ENCODE measurements at places on chromosomes 3 and 15. TPM values are rescaled to one million over a fixed set of nuclear protein-coding genes. Genes with fewer than 3 reads are reported as not detected.

- peak overlapping the region; percentile 8 for H3K4me3 ChIP-seq
- no peak overlapping the region for H3K27ac ChIP-seq
- H3K36me3 ChIP-seq: no peaks in the 10 kb centered on the region
- peak; percentile 92 for DNase-seq
- peaks cover 5% of the 10 kb centered on the region for H3K4me1 ChIP-seq
- H3K27me3 ChIP-seq: no peaks in the 10 kb centered on the region
These were observed 636.8 kb downstream of the MECOM start for GRCh38 chr3:169026543-169027182.

- DNase-seq: peak; percentile 79
- no peaks in the 10 kb centered on the region for H3K4me1 ChIP-seq
- H3K27ac ChIP-seq: no peak overlapping the region
- H3K4me3 ChIP-seq: no peak overlapping the region
- no peaks in the 10 kb centered on the region for H3K27me3 ChIP-seq
- no peaks in the 10 kb centered on the region for H3K36me3 ChIP-seq
These were observed 47.8 kb upstream of the C3orf70 start for GRCh38 chr3:185200639-185201038.

DNA sequence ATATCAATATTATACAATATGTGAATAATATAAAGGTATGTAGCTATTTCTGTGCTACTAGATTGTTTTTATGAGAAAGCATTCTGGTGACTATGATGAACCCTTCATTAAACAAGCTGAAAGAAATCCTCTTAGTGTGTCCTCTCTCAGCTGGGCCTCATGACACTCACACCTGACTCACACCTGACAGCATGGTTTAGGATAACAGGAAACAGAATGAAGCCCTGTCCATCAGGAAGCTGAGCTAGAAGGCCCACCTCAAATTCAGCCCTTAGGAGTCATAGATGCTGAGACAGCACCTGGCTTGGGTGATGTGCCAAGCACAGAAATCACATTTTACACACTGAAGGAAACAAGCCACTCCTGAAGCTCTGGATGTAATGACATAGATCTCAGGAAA is 30.8 kb downstream of the CHCHD4 start:
- DNase-seq: no peak
- no peaks in the 10 kb centered on the region for H3K36me3 ChIP-seq
- H3K27me3 ChIP-seq: 0 out of 2 replicates have a peak, but pooled peaks cover 1% of the 10 kb centered on the region
- H3K27ac ChIP-seq: no peak overlapping the region
- H3K4me1 ChIP-seq: no peaks in the 10 kb centered on the region

- H3K36me3 ChIP-seq: no peaks in the 10 kb centered on the region
- peak; percentile 82 for DNase-seq
- H3K27me3 ChIP-seq: no peaks in the 10 kb centered on the region
- H3K27ac ChIP-seq: peak overlapping the region; percentile 13
- H3K4me1 ChIP-seq: peaks cover 8% of the 10 kb centered on the region
These were observed 9.2 kb upstream of the TGFBR2 start for GRCh38 chr3:30597131-30597768.

DNA sequence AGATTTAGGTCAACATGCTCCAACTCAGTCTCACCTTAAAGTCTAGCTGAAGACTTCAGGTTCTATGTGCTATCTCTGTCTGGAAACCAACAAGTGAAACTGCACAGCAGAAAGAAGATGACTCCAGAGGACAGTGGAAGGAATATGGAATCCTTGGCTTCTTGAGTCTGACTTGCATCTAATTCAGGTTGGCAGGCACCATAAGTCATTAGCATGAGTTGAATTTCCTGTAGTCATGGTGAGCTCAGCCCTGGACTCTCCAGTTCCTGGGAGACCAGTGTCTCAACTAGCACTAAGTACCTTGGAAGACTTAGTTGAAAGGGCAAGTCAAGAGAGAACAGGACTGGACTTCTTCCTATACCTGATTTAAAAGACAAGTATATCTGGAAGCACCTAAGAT is 129.7 kb downstream of the DTWD1 start:
- no peaks in the 10 kb centered on the region for H3K4me1 ChIP-seq
- H3K4me3 ChIP-seq: no peak overlapping the region
- no peaks in the 10 kb centered on the region for H3K36me3 ChIP-seq
- no peak overlapping the region for H3K27ac ChIP-seq
- no peaks in the 10 kb centered on the region for H3K27me3 ChIP-seq

DNA sequence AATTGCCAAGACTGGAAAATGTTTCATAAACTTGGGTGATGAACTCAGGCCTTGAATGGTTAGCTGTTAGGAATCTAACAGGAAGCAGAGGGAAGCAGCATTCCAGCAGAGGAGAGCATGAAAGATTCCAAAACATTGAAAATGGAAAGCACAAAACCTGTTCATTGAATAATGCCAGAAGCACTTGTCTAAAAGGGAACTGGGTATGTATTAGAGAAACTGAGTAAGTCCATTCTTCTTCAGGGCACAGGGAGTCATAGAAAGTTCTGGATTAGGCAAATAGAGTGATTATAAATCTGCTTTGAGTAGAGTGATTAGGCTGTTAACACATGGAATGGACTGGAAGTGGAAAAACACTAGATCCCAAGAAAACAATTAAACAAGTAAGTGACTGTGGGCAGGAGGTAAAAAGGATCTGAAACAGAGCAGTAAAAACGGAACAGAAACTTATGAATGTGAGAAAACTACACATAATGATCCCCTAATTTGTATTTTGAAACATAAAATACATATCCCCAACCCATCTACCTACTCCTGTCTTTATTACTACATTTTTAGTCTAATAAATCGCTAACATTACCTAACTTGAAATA is 343.4 kb downstream of the TBC1D5 start:
- H3K27ac ChIP-seq: no peak overlapping the region
- no peak for DNase-seq
- H3K27me3 ChIP-seq: no peaks in the 10 kb centered on the region
- no peaks in the 10 kb centered on the region for H3K36me3 ChIP-seq

DNA sequence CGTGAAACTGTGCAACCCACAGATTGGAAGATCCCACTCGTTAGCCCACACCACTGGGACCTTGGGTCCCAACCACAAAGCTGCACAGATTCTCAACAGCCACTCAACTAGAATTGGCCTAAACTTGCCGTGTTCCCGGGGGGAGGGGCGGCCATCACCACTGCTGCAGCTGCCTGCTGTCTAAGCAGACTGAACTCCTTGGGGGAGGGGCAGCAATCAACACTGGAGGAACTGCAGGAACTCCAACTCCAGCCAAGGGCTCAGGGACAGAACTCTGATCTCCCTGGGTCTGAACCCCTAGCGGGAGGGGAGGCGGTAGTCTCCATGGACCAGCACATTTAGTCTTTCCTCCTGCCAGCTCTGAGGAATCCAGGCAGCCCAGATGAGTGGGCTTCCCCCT is 205.9 kb downstream of the RSL24D1 start:
- no peaks in the 10 kb centered on the region for H3K4me1 ChIP-seq
- DNase-seq: no peak
- no peak overlapping the region for H3K27ac ChIP-seq
- no peaks in the 10 kb centered on the region for H3K27me3 ChIP-seq
- no peak overlapping the region for H3K4me3 ChIP-seq
- H3K36me3 ChIP-seq: no peaks in the 10 kb centered on the region

- DNase-seq: no peak
- H3K27ac ChIP-seq: no peak overlapping the region
- H3K4me3 ChIP-seq: no peak overlapping the region
- no peaks in the 10 kb centered on the region for H3K4me1 ChIP-seq
- no peaks in the 10 kb centered on the region for H3K36me3 ChIP-seq
These were observed 158.0 kb downstream of the CTNNB1 start for GRCh38 chr3:41357271-41357670.

DNA sequence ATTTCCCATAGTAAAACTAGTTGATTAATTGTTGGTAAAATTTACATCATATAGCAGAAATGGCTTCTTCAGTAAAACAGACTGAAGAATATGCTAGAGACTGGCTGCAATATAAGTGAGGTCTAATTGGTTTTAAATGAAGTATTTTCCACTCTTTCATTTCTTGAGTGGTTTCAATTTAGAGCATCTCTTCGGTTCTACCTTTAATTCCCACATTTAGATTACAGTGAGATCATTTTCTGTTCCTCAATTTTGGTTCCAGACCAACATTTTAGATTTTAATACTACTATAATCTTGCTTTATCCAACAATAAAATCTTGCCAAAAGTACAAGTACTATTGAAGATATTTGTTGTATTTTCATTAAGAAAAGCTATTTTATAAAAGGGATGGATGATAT is 1.0 kb upstream of the LRCH3 start:
- H3K27me3 ChIP-seq: no peaks in the 10 kb centered on the region
- H3K4me1 ChIP-seq: peaks cover 4% of the 10 kb centered on the region
- H3K27ac ChIP-seq: no peak overlapping the region
- DNase-seq: no peak
- no peak overlapping the region for H3K4me3 ChIP-seq
- no peaks in the 10 kb centered on the region for H3K36me3 ChIP-seq

GRCh38 chr3:45309876-45310275 is 78.5 kb upstream of the LARS2 start:
- no peak overlapping the region for H3K27ac ChIP-seq
- no peak overlapping the region for H3K4me3 ChIP-seq
- peaks cover 29% of the 10 kb centered on the region for H3K27me3 ChIP-seq

DNA sequence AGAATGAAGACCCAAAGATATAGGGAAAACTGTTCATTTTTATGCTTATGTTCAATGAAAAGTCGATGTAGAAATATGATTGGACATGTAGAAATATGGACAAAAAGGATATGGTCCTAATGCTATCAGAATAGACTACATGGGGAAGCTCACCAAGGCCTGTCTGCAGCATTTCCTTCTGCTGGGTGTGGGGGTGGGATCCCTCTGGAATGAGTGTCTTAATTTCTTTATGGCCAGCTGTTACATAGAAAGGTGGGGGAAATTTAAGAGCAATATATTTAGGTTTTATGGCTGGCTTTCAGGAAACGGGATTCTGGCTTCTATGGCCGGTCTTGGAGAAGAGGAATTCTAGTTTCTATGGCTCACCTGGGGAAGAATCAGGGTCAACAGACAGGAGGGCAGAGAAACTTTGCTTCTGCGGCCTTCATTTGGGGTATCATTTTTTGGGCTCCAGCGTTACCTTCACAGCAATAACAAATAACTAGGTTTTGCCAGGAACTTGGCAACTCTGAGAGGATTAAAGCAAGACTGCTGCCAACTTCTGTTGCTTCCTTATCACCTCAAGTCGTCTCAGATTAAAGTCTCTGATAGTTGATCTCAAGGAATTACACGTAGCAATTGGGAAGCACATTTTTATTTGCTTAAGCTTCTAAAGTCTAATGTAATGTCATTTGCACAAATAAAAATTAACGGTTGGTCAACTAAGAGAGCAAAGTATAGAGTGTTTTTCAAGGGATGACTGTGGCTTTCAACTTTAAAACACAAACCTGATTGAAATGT is 57.0 kb upstream of the GATM start:
- H3K36me3 ChIP-seq: no peaks in the 10 kb centered on the region
- no peak for DNase-seq
- no peak overlapping the region for H3K4me3 ChIP-seq
- no peak overlapping the region for H3K27ac ChIP-seq

DNA sequence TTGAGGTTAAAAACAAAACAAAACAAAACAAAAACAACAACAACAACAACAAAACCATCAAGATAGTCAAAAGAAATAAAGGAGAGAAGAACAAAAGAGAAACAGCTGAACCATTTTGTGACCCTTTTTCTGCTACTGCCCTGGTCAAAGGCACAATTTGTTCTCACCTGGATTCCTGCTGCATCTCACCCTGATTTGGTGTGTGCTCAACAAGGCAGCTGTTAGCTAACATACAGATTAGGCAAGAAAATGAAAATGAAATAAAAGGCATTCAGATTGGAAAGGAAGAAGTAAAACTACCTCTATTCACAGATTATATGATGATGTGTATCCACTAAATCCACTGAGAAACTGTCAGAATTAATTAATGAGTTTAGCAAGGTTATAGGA is 28.7 kb upstream of the XIRP1 start:
- H3K4me1 ChIP-seq: no peaks in the 10 kb centered on the region
- H3K4me3 ChIP-seq: no peak overlapping the region
- no peak overlapping the region for H3K27ac ChIP-seq
- no peak for DNase-seq

- peaks cover 8% of the 10 kb centered on the region for H3K27me3 ChIP-seq
- H3K4me3 ChIP-seq: no peak overlapping the region
- no peak overlapping the region for H3K27ac ChIP-seq
- H3K36me3 ChIP-seq: no peaks in the 10 kb centered on the region
These were observed 59.3 kb upstream of the CFAP161 start for GRCh38 chr15:81074773-81075172.

DNA sequence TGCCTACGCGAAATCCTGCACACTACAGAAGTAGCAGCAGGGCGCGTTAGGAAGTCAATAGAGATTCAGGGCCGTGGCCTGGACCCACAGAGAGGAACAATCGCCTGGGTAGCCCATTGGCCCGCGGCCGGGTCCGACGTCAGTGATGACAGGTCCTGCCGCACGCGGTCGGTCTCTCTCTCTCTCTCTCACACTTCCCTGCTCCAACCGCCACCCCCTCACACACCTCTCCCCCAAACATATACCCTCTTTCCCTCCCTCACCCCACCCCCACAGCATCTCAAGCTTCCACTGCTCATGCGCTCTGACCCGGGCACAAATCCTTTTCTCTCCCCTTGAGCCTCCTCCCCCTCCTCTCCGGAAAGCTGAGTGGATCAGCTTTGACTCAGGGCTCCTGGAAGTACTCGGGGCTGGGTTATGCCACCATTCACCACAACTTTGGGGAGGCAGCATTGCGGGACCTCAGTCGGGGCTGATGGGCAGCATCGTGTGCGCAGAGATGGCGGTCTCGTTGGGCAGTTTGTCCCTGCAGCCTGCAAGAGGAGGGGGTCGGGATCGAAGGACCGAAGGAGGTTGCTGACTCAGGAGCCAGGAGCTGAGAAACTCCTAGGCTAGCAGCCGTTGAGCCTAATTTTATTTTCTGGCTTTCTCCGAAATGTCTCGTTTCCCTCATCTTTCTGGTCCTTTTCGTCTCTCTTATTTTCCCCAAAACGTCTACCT is 9.0 kb downstream of the ZIC4 start:
- peaks cover 80% of the 10 kb centered on the region for H3K27me3 ChIP-seq
- no peak for DNase-seq
- H3K4me3 ChIP-seq: no peak overlapping the region
- no peaks in the 10 kb centered on the region for H3K36me3 ChIP-seq
- H3K4me1 ChIP-seq: no peaks in the 10 kb centered on the region

- no peak for DNase-seq
- H3K27ac ChIP-seq: no peak overlapping the region
- H3K27me3 ChIP-seq: no peaks in the 10 kb centered on the region
- H3K4me3 ChIP-seq: no peak overlapping the region
These were observed 141.6 kb upstream of the FRMD4B start for GRCh38 chr3:69527498-69527897.

DNA sequence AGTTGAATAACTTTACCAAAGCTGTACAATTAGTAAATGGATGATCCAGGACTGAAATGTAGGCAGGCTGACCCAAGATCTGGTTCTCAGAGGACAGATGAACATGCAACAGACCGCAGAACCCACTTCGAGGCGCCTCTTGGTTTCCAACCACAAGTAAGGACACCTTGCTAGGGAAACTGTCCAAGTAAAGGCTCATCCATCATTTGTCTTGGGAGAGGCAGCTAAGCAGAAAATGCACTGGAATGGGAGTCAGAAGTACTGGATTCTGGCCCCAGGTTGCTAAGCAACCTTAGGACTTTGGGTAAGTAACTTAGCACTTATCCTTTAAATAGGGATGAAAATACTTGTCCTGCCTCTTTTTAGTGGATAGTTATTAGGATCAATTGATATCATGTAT is 366.3 kb upstream of the LRRC3B start:
- H3K27me3 ChIP-seq: no peaks in the 10 kb centered on the region
- H3K36me3 ChIP-seq: no peaks in the 10 kb centered on the region
- no peak overlapping the region for H3K27ac ChIP-seq

Gene GABRB3
- 0.54 TPM for total RNA-seq

Gene AP3S2
- total RNA-seq: 44.4 TPM

Gene PBRM1
- total RNA-seq: 72.6 TPM
